Pancreas (tissue), 10 donors: ENCODE measurements at places on chromosomes 6 and 20.

GRCh38 chr6:32589596-32590449 is at the start of gene HLA-DRB1:
Gene HLA-DRB1 (minus strand): TSS chr6:32589848. CDS start chr6:32589742, 106 bp downstream.
- no peaks in the 10 kb centered on the region for H3K4me1 ChIP-seq
- DNase-seq = no peak
- no peaks in the 10 kb centered on the region for H3K27me3 ChIP-seq
- no peaks in the 10 kb centered on the region for H3K36me3 ChIP-seq

DNA sequence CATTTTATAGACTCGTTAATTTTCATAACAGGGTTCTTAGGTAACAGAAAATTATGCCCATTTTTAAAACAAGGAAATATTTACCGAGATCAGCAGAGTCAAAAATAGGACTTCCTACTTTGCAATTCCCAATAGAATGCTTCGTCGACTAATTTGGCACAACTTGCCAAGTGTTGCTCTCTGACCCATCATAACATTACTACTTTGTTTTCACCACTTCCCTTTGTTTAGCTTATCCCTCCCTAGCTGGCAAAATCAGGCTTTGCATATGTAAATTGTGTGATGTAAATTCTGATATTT is 914 bp upstream of the RANBP9 start:
- H3K27ac ChIP-seq = peak overlapping the region; percentile 97
- DNase-seq = no peak

GRCh38 chr20:37369846-37370245 is 23.9 kb downstream of the SRC start:
- no peak overlapping the region for H3K27ac ChIP-seq
- H3K4me3 ChIP-seq = no peak overlapping the region
- H3K27me3 ChIP-seq = no peaks in the 10 kb centered on the region
- DNase-seq = no peak
- H3K4me1 ChIP-seq = no peaks in the 10 kb centered on the region

DNA sequence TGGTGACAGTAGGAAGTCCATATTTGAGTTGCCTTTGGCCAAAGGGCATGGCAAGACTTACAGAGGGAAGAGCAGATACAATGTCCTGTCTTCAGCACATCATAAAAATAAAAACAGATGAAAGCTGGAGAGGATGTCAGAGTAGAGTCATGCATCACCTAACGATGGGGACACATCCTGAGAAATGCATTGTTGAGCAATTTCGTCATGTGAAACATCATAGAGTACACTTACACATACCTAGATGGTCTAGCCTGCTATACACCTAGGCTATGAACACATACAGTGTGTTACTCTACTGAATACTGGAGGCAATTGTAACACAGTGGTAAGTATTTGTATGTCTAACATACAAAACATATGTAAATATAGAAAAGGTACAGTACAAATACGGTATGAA is 75.6 kb downstream of the VEGFA start:
- no peak overlapping the region for H3K4me3 ChIP-seq
- no peak for DNase-seq
- H3K36me3 ChIP-seq = no peaks in the 10 kb centered on the region
- no peaks in the 10 kb centered on the region for H3K4me1 ChIP-seq

DNA sequence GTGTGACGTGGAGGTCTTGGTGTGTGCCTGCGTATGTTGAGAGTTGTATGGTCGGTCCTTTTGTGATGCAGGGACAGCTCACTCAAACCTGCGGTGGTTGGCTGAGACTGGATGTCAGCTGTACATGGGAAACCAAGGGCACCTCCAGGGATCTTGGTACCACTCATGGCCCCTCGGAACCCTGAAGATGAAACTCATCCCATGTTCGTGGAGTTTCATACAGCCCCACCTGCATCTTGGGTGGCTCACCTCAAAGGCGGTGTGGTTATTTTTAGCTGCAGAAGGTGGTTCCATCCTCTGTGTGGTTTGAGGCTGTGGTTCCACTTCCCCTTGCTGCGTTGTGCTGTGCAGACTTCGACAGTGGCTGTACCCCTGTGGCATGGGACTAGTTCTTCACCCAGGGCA is 52.6 kb upstream of the SLC22A1 start:
- no peaks in the 10 kb centered on the region for H3K27me3 ChIP-seq
- H3K36me3 ChIP-seq = peaks cover 72% of the 10 kb centered on the region
- no peak overlapping the region for H3K27ac ChIP-seq
- no peak for DNase-seq

GRCh38 chr6:4983322-4983721 is 20.5 kb downstream of the RPP40 start:
- H3K4me1 ChIP-seq = no peaks in the 10 kb centered on the region
- H3K4me3 ChIP-seq = no peak overlapping the region
- H3K27me3 ChIP-seq = no peaks in the 10 kb centered on the region
- H3K27ac ChIP-seq = no peak overlapping the region

DNA sequence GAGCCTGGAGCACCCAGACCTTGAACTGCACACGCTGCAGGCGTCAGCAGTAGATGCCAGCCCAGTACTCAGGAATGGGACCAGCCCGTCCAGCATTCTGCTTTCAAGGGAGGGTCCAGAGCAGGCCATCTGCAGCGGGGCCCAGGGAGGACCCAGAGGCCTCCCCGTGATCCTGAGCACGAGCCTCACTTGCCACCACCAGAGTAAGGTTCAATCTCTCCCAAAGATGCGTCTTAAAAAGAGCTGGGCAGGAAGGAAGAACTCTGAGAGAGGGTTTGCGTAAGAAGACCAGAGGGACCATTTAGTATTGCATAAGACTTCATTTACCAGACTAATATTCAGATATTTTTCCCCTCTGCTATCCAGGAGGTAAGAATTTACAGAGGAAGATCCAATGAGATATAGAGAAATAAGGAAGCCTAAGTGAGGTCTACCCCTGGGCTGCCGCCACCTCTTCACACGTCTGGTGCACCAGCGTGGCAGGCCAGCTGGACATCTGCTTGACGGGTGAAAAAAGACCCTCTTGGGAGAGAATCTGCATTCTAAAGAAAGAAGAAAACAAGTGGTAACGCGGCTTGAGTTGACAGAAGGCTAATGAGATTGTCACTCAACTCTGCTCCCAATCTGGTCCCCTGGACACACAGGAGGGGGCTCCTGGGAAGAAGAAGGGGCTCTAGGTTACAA is 107.3 kb downstream of the PRND start:
- H3K4me1 ChIP-seq = no peaks in the 10 kb centered on the region
- no peak overlapping the region for H3K4me3 ChIP-seq
- no peaks in the 10 kb centered on the region for H3K27me3 ChIP-seq
- DNase-seq = no peak

- H3K4me1 ChIP-seq = peaks cover 3% of the 10 kb centered on the region
- H3K4me3 ChIP-seq = no peak overlapping the region
- DNase-seq = no peak
Observed at GRCh38 chr6:33279971-33280511, 3.1 kb downstream of the B3GALT4 start.

DNA sequence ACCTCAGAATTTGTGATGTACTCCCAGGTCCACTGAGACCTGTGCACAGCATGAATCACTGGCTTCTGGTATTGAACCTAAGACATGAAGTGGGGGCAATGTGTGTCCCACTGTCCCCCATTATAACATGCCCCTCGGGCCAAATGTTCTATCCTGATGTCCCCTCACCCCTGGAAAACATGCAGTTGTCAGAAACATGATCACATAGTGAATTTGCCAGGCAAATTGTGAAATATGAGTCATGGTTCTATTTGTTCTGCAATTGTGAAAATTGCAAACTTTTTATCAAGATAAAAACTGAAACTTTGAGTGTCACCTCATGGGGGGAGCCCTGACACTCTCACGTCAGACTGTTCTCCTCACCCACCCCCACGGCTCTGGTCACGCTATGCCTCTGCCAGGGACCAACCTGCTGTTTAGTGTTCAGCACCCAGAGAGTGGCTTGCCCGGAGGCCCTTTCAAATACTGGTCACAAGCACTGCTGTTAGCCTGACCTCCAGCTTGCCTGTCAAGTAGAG is 305.3 kb downstream of the CLIC5 start:
- H3K4me3 ChIP-seq = no peak overlapping the region
- no peak overlapping the region for H3K27ac ChIP-seq
- H3K36me3 ChIP-seq = no peaks in the 10 kb centered on the region
- H3K4me1 ChIP-seq = no peaks in the 10 kb centered on the region
- no peak for DNase-seq
- H3K27me3 ChIP-seq = no peaks in the 10 kb centered on the region

DNA sequence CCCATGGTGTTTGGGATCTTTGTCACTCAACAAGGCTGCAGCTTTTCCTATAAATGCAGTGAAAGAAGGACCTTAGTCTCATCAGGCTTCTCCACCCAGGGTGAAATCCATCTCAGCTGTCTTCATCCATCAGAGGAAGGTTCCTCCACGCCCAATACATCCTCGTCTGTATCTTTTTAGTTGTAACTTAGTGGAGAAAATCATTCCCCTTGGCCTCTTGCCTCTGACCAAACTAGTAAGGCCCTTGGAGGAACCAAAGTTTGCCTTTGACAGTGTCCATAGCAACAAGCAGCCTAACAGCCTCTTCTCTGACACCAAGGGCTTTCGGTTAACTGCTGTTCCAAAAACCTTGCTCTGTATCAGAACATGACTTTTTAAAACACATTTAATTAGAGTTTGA is 230.3 kb upstream of the ECI2 start:
- no peak overlapping the region for H3K4me3 ChIP-seq
- H3K27ac ChIP-seq = no peak overlapping the region
- H3K27me3 ChIP-seq = no peaks in the 10 kb centered on the region
- H3K4me1 ChIP-seq = peaks cover 3% of the 10 kb centered on the region
- H3K36me3 ChIP-seq = no peaks in the 10 kb centered on the region
- no peak for DNase-seq

DNA sequence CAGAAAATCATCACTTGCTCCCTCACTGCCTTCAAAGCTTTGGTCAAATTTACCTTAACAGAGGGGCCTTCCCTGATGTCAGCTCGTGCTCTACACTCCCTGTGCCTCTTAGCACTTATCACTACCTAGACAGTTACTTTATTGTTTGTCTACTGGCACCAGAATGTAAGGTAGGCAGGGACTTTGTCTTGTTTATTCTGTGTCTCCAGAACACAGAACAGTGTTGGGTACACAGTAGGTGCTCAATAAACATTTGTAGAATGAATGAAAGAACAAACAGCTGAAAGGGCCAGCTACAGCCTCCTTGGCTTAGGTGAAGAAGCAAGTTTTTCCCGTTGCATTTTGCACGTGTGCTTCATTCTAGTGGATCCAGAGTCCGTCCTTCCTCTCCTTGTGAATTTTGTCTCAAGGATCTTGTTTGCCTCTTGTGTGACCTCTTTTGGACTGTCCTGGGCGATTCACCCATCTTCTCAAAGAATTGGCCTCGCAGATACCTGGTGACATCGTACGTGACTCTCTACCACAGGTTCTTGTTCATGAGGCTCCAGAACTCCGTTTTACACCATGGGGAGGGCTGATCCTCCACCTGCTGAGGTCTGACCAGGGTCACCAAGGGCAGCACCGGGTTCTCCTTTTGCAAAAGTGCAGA is 84.2 kb upstream of the ARMC2 start:
- H3K27ac ChIP-seq = peak overlapping the region; percentile 78
- DNase-seq = no peak
- no peaks in the 10 kb centered on the region for H3K27me3 ChIP-seq

DNA sequence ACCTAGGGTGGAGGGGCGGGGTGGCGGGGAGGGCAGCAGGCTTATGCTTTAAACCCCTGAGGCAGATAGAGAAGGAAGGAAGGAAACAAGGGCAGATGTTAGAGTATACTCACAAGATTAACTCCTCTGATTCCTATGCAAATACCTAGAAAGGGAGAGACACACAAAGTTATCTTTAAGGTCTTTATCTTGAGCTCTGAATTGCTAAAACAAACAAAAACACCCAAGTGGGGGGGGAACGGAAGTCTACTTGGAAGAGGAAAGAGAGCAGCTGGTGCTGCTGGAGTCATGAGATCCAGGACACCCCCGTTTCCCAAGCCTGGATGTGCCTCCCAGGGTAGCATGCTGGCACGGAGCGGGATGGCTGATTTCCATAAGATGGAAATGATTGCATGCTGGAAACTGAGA is 43.4 kb downstream of the PLAGL1 start:
- H3K27ac ChIP-seq = no peak overlapping the region
- H3K4me1 ChIP-seq = peaks cover 4% of the 10 kb centered on the region
- no peak for DNase-seq
- H3K27me3 ChIP-seq = no peaks in the 10 kb centered on the region
- no peaks in the 10 kb centered on the region for H3K36me3 ChIP-seq

- no peak overlapping the region for H3K4me3 ChIP-seq
- H3K4me1 ChIP-seq = no peaks in the 10 kb centered on the region
- no peaks in the 10 kb centered on the region for H3K36me3 ChIP-seq
- no peak overlapping the region for H3K27ac ChIP-seq
- H3K27me3 ChIP-seq = no peaks in the 10 kb centered on the region
- no peak for DNase-seq
Observed at GRCh38 chr20:35563834-35564233, 22.0 kb downstream of the ERGIC3 start.

- H3K36me3 ChIP-seq = no peaks in the 10 kb centered on the region
- DNase-seq = no peak
- H3K4me3 ChIP-seq = no peak overlapping the region
Observed at GRCh38 chr20:17343091-17343490, 116.3 kb downstream of the PCSK2 start.

DNA sequence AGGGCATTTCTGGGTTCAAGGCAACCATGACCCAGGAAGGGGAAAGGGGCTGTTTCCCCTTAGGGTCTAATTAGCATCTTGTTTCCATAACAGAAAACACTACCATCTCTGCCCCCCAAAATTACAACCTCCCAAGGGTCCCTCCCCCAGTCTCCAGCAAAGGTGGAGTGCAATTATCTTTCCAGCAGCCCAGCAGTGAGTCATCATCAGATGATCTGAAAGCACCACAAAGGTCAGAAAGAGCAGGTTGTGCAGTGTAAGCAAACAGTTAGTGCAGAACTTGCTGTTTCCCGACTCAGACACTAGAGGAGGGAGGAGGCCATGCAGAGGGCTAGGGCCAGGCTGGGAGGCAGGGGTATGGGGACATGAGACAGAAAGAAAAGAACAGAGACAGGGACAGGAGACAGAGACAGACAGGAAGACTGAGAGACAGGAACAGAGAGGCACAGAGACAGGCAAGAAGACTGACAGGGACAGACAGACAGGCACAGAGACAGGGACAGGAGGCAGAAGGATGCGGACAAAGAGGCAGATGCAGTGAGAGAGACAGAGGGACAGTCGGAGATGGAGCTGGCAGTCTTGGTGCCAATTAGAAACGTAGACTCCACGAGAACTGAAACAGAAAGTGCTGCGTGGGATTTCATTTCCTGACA is 62.5 kb downstream of the PYGB start:
- H3K36me3 ChIP-seq = peaks cover 19% of the 10 kb centered on the region
- H3K27me3 ChIP-seq = no peaks in the 10 kb centered on the region
- H3K27ac ChIP-seq = no peak overlapping the region
- no peaks in the 10 kb centered on the region for H3K4me1 ChIP-seq
- no peak overlapping the region for H3K4me3 ChIP-seq
- peak; percentile 40 for DNase-seq
